Activated T-helper 1 cell treated with anti-CD3 and anti-CD28 coated beads, Interleukin-2, amount 50 U/mL, for 16 hours (primary cell): ENCODE measurements at places on chromosomes 3 and 15.

DNA sequence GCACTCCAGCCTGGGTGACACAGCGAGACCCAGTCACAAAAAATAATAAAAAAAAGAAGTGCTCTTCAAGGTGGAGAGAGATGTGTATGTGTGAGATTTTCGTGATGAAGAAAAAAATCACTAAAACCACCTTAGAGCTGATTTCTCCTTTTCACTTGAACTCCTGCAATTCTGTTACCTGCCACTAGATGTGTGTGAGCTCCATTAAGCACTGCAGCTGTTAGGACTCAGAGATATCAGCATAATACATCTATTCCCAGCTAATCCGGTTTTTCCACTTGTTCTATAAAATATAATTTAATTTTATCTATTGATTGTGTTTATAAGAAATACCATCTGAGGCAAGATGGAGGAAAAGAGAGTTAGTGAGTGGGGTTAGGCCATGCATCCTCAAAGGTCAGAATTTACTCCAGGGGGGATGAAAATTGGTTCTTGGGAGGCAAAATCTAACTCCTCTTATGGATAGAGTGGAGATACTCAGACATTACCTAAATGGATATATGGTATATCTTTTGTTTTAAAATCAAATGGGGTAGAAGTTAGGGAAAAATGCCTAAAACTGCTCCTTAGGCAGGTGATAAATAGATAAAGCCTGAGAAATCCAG is 152.7 kb downstream of the IL20RB start:
- no peak for DNase-seq

- DNase-seq: no peak
These were observed 156.2 kb upstream of the UMPS start for GRCh38 chr3:124574012-124574411.

- no peak for DNase-seq
These were observed 54.9 kb downstream of the CD200R1L start for GRCh38 chr3:112791736-112792135.

GRCh38 chr3:151112731-151113130 is 27.3 kb downstream of the MED12L start:
- no peak for DNase-seq

- DNase-seq: no peak
These were observed 11.7 kb upstream of the PYDC2 start for GRCh38 chr3:191449256-191449655.

GRCh38 chr3:56908004-56908403 is 106.3 kb upstream of the ARHGEF3 start:
- no peak for DNase-seq

- DNase-seq: no peak
These were observed 52.2 kb upstream of the RBSN start for GRCh38 chr3:15151166-15151565.

- no peak for DNase-seq
These were observed 232.4 kb upstream of the WNT5A start for GRCh38 chr3:55719508-55719907.

DNA sequence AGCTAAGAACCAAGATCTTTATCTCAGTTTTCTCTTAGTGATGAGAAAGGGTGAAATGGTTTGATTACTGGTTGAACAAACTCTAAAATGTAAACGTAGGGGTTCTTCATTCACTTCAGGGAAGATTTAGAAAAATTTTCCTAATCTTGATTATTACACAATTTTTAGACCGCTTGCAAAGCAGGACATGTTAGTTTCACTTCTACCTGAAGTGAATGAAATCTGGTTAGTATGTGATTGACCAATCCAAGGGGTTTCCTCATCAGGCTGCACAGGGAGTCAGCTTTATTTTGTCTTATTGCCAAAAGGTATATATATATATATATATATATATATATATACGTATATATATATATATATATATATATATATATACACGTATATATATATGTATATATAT is 740.4 kb downstream of the TUSC7 start:
- DNase-seq: no peak

- no peak for DNase-seq
These were observed 27.1 kb downstream of the CPN2 start for GRCh38 chr3:194323785-194324735.

DNA sequence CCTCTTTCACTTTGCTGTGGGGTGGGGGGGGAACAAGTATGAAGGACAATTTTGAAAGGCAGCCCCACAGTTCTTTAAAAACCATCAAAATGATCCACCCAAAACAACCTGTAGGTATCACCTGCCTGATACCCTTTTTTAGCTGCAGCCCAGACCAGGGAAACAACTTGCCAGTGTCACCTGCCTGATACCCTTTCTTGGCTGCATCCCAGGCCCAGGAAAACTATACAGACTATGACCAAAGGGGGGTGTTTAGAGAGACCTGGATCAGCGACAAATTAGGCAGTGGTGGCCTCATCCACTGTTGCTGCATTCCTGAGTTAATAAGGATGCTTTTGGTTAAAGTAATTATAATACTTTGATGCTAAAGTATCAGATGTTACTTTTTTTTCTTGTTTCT is 122.0 kb downstream of the VPS13C start:
- no peak for DNase-seq

DNA sequence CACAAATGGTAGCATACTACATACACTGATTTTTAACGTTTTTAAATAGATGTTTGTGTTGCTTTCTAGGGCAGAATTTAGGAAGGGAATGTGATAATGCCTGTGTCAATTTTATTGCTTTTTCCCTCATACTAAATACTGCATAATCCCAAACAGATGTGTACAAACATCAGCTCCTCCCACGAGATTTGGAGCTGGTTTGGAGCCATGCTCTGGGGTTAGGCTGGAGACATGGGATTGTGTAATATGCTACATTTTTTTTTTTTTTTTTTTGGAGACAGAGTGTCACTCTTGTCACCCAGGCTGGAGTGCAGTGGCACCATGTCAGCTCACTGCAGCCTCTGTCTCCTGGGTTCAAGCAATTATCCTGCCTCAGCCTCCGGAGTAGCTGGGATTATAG is 80.1 kb downstream of the EBLN2 start:
- DNase-seq: no peak

DNA sequence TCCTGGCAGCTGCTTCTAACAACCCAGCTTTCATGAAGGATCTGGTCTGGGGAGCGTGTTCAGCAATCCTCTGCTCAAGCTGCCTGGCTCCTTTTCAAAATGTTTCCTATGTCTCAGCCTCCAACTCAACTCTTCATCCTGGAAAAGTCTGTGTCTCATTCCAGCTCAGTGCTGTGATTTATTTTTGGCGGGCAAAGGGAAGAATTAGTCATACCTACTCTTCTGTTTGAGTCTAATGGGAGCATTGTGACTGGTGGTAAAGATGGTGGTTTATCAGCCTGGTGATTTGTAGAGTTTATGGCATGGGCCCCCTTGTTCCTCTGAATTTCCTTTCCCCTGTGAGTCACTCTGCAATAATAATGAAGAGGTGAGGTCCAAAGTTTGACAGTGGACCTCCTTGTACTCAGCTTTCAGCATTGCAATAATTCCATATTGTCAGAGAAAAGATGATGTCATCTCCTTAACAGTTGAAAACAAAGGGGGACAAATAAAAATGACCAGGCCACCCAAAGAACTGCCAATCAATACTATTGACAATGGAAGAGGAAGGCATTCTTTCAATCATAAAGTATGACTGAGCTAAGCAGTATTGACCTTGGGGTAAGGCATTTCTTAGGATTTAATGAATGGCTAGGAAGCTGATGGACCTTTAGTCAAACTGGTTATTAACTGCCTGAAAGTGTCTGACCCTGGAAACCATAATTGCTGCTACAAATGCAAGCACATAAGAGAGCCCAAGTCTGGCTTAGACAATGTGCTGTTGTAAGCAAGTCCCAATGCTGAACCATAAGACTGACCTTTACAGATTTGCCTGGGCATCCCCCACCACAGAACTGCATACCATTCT is 204.7 kb upstream of the MCTP2 start:
- DNase-seq: no peak

DNA sequence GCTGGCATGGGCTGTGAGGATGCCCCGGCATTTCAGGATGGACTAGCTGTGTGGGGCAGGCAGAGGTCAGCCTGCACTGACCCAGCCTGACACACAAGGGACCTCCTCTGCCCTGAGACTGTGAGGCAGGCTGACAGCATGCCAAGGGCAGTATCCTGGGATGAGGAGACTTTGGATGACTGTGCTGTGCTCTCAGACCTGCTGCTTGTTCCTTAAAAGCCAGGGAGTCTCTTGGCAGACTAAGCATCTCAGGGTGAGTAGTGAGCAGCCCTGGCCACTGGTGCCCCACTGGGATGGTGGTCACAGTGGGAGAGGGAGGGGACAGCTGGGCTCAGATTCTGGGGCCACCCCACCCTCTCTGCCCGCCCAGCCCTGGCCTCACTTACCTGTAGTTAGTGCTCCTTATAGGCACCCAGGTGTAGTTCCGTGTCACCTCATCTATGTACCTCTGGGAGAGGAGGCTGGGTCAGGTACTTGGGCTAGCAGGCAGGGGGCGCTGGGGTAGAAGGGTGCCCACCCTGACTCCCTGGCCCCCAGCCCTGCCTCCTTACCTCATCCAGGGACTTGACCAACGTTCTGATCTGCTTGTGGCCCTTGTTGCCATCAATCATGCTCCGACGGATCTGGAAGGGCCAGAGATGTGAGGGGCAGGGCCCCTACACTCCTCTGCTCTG is 16.1 kb upstream of the TMEM115 start:
- DNase-seq: no peak

- DNase-seq: no peak
These were observed 27.4 kb upstream of the FOXB1 start for GRCh38 chr15:59976480-59977271.

- DNase-seq: no peak
These were observed 5.8 kb downstream of the RLBP1 start for GRCh38 chr15:89215627-89216026.

- no peak for DNase-seq
These were observed 63.0 kb downstream of the NCEH1 start for GRCh38 chr3:172647823-172648222.

DNA sequence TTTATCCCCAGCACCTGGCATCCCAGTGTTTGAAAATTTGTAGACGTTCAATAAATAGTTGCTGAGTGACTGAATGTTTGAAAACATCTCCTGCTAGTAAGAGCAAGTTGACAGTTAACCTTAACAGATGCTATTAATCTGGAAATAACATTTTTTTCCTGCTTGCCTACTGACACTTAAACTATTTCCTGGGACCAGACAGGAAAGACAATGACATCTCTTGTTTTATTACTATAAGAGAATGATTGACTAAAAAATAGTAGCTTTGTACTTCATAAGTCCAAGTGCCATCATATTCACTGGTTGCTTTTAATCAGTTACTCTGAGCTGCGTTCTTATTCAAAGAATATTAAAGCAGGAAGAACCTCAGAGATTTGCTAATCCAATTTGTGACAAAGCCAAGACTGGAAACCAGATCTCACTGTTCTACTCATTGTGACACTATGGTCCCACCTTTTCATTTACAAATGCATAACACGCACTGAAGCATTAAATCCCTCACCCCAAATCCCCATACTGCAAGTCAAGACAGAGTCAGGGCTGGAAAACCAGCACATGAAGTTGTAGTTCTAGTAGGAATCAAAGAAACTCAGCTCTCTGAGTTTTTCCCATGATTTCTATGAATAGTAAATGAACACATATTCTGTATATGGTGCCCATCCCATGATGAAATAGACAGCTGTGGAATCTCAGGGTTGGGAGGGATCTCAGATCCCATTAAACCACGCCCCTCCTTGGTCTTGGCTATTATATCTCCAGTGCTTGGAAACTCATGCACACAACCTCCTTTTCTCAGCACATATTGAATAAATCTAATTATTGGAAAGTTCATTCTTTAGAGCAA is 212.7 kb upstream of the P2RY1 start:
- DNase-seq: no peak

DNA sequence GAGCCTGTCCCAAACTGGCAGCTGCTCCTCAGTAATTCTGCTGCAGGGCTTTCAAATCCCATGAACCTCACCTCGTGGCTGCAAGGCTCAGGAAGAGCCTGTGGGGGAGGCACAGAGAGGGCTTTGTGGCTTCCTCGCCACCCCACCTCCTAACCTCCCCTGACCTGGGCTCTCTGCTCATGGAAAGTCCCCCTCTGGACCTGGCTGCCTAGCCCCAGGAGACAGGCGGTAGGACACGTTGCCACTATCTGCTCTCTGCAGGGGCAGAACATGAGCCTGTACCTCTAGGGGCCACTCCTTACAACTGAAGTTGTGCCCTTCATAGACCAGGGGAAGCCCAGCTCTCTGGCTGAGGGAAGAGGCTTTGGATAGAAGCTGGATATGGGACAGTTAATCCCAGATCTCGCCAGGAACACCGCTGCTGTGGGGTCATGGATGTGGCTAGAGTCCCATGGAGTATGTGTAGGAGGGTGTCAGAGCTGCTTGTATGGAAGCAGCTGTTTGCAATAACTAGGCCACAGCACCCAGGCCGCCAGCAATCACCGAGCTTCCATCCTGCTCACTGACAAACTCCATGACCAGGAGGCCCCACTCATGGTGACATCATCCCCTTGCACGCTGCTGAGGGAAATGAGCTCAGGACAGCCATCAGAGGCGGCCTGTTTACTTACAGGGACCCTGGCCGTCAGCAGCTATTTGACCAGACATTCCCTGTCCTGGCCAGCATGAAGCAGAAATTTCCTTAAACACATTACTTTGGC is 34.0 kb upstream of the CILP start:
- no peak for DNase-seq

GRCh38 chr3:142021127-142021526 is 128.2 kb downstream of the TFDP2 start:
- no peak for DNase-seq

DNA sequence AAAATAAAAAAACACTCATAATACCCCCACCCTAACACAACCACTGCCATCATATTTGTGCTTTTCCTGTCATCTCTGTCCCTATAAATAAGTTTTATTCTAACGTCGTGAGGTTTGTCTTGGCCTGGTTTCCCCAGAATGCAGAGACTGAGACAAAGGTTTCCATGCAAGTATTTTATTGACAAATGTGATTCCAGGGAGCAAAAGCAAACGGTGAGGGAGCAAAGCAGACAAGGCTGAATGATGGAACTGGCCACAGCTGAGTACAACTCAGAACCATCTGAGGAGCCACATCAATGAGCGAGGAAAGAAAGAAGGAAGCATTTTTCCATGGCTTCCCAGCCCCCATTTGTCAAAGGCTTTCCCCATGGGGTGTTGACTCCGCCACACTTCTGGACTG is 37.7 kb upstream of the LARS2 start:
- no peak for DNase-seq

GRCh38 chr3:120052225-120052624 is 42.0 kb downstream of the GSK3B start:
- DNase-seq: no peak

DNA sequence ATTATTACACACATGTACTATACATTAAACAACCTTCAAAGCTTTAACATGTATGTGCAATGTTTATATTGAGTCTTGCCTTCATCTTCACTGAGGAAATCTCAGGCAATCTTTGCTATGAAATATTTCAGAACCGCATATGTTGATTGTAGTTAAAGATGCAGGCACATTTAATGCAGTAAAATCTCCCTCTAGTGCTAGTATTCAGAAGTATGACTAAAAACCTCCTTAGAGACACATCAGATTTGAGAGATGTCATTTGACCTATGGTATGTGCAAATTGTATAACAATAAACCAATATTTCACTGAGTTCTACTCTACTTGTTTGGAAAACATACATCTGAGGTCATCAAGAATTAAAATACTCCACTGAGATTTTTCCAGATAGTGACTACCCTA is 123.8 kb upstream of the C15orf61 start:
- DNase-seq: no peak

GRCh38 chr3:39156421-39156820 is 3.0 kb upstream of the CSRNP1 start:
- no peak for DNase-seq
